Iris pigment epithelial cell (primary cell): ENCODE measurements at places on chromosomes 12 and 14.

DNA sequence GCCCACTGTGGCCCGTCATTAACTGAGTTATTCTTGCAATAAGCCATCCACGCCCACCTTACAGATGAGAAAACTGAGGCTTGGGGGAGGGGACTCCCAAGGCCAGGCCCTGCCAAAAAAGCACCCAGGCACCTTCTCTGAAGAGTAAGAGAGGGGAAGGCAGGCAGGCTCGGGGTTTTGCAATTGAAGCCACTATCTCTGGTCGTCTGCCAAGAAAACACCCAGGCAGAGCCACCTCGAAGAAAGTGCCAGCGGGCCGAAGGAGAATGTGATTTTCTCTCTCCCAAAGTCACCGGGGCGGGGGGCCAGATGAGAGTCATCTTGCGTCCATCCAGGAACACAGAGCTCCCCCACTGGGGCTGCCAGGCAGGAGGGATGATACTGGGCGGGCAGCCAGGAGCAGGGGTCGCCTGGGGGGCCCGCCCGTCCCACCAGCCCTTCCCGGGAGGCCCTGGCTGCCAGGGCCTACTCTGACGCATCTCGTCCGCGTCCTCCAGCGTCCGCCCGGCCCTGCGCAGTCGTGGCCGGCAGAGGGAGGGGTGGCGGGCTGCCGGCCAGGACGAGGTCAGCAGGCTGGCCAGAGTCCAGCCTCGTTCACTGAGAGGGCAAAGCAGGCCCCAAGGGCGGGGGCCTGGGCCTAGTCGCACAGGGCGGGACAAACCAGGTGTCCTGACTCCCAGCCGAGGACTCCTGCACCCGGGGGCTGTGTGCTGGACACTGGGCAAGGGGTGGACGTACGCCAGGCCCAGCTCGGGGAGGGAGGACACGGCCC, 74.3 kb downstream of the RFLNA start:
- DNase-seq: peak; percentile 94

DNA sequence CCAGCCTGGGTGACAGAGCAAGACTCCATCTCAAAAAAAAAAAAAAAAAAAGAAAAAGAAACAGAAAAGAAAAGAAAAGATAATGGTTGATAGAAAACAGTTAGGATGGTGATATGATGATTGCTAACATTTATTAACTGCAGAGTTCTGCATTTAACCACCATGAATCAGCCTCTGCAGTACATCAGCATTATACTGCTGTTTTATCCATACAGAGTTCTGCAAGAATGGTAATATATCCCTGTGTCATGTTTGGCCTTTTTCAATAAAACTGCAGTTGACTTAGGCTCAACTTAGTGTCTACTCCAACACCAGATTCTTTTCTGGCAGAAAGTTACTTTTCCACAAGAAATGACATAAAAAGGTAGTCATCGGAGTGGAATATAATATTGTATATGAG, 62.6 kb downstream of the DUSP6 start:
- no peak for DNase-seq

DNA sequence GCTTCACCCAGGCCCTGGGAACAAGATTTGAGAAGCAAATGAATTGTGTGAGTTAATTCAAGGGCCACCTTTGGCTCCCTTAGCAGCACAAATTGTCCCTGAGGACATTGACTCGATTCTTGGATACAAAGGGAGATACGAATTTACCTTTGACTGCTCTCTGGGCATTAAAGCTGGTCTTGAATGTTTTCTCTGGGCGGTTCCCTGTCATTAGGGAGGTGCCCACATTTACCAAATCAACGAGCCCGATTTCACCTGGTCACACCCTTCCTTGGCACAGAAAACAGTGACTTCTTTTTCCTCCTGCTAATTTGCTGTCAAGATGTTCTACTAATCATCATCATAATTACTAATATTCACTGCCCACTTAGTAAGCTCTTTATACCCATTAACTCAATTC, 27.1 kb upstream of the CCDC63 start:
- DNase-seq: no peak

- no peak for DNase-seq
Measured at GRCh38 chr14:20489093-20489994, 16.0 kb upstream of the RNASE10 start.

DNA sequence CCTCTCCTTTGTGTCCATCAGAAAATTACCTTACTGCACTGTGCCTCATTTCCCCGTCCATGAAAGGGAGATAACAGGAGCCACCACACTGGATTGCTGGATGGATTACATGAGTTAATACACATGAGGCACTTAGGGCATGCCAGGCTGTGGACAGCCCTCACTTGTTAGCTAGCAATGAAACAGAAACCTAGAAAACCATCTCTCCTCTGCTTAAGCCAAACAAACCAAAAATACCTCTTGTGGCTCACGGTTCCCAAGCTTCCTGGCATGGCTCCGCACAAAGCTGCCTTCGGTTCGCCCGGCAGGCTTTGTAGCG, 660 bp upstream of the HCFC2 start:
- peak; percentile 65 for DNase-seq

- DNase-seq: no peak
Measured at GRCh38 chr14:56292970-56293369, 174.8 kb downstream of the PELI2 start.

DNA sequence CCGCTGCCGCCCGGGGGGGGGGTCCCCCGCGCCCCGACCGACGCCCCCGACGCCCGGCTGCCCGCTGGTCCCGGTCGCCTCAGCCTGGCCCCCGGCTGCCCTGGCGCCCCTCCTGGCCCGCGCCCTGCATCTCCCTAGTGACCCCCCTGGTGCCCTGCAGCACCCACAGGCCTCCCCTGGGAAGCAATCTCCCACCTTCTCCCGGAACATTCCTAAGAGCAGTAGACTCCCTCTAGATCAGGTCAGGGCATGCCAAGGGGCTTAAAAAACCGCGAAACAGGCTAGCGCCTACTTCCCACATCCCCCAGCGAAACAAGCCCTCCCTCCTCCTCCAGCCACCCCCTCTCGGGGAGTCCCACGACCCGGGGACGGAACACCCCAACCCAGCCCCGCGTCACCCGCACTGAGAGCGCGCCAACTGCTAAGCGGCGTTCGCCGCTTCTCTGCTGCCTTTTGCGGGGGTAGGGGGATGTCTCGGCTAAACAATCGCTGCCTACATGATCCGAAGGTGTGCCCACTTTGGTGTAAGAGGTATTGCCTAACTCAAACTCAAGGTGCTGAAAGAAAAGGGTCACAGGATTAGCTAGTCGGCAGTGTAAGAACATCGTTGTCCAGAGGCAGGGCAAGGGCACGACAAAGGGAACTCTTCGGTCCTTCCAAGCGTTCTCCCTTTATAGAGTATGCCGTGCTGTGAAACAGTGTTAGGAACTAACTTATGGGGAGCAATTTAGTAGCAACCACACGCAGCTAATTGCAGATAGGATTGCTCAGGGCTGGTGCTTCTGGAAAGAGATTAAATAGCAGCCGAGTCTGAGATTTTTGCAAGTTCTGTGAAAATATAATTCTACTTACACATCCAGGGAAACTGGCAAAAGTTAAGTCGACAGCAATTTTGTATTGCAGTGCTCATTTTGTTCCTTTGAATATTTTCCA, 619 bp upstream of the NTN4 start:
- no peak for DNase-seq

- DNase-seq: no peak
Measured at GRCh38 chr14:104142946-104143470, 4.6 kb downstream of the KIF26A start.
